Ureter (tissue), 1 donor: ENCODE measurements at places on chromosomes 11 and 22. TPM values are rescaled to one million over a fixed set of nuclear protein-coding genes. Genes with fewer than 3 reads are reported as not detected.

The BRD1 gene
- total RNA-seq = 41.5 TPM

The BATF2 gene
- total RNA-seq = 4.6 TPM

DNA sequence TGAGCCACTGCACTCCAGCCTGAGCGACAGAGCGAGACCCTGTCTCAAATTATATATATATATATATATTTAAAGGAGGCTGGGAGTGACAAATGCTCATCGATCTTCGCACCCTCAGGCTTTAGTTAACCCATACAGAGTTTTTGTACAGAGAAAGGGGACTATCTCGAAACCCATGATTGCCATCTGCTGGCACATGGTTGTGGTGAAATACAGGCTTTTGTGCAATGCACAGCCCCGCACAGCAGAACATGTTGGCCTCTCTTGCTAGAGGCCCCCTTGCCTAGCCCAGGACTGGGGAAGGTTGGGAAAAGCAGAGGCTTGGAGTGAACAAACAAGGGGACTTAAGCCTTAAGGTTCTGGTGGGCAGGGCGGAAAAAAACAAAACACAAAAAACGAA, 3.6 kb downstream of the MYBPC3 start:
- DNase-seq = no peak

- no peak for DNase-seq
These were observed 149.2 kb downstream of the MIAT start for GRCh38 chr22:26806445-26807175.

The DBX1 gene
- not detected for total RNA-seq

The NNMT gene
- total RNA-seq = 141 TPM

DNA sequence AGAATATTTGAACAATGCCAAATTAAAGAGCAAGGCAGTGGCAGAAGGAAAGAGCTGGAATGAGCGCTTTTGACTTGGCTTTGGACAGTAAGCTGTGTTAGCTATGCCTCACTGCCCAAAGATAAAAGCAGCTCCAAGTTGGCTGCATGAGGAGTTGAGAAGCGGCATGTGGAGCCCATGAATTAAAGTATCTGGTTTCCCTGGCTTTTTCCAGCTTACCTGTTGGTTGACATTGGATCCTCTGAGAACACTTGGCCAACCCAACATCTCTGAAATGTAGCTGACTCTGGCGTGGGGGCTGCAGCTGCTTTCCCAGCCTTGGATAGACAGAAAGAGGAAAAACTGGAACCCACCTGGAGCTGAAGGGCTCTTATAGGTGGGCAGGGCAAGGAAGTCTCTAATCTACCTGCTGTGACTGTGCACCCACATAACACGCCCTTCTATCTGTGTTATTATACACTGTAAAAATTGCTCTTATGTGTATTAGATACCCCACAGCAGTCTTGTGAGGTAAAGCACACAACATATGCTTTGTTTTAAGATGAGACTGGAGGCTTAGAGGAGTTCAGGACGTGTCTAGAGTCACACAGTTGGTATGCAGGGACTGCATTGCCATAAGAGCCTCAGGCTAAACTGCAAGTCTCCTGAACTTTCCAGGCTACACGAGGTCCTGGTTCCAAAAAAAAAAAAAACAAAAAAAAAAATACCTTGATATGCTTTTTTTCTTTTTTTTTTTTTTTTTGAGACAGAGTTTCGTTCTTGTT, 5.8 kb downstream of the UBASH3B start:
- no peak for DNase-seq
